ENCODE measurements at places on chromosomes 6 and 20.

- no peak for DNase-seq
Observed at GRCh38 chr6:1916334-1917070, 306.8 kb downstream of the FOXC1 start.

- no peak for DNase-seq
Observed at GRCh38 chr6:82178759-82179112, 68.8 kb downstream of the IBTK start.

- peak; percentile 4 for DNase-seq
Observed at GRCh38 chr20:39112178-39112743, 150.1 kb downstream of the DHX35 start.

- no peak for DNase-seq
Observed at GRCh38 chr6:92364948-92365541, 1054.3 kb downstream of the EPHA7 start.

DNA sequence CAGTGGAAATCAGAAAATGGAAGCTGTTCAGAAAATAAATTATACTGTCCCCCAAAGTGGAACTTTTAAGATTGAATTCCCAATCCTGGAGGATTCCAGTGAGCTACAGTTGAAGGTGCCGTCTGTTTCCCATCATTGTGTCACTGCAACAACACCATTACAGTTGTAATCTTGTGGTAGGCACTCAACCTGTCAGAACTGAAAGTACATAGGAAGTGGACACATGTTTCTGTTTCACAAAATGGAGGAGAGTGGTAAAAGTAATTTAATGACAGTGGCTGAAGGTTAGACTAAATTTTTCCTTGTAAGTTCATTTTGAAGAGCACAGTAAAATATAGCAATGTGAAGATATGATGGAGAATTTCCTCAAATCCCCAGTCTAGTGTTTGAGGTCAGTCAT is 70.0 kb downstream of the CD109 start:
- no peak for DNase-seq

DNA sequence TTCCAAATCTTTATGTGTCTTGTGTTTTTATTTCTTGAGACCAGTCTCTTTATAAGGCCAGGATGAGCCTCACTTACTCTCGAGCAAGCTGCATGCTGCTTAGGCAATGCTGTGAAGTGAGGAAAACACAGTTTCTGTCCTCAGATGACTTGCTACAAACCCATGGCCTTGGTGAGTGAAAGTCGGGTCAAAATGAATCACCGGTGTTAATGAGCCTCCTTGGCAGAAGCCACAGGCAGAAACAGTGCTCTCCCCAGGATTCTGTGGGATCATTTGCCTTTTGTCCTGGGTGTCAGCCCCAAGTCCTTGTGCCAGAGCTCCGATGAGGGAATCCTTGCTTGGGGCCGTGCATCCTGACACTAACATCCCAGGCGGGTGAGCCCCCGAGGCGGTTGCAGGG is 482.5 kb downstream of the QKI start:
- DNase-seq = no peak

- DNase-seq = no peak
Observed at GRCh38 chr6:153058909-153059308, 56.4 kb upstream of the MTRF1L start.

GRCh38 chr20:38729767-38730166 is 5.5 kb downstream of the SLC32A1 start:
- no peak for DNase-seq

DNA sequence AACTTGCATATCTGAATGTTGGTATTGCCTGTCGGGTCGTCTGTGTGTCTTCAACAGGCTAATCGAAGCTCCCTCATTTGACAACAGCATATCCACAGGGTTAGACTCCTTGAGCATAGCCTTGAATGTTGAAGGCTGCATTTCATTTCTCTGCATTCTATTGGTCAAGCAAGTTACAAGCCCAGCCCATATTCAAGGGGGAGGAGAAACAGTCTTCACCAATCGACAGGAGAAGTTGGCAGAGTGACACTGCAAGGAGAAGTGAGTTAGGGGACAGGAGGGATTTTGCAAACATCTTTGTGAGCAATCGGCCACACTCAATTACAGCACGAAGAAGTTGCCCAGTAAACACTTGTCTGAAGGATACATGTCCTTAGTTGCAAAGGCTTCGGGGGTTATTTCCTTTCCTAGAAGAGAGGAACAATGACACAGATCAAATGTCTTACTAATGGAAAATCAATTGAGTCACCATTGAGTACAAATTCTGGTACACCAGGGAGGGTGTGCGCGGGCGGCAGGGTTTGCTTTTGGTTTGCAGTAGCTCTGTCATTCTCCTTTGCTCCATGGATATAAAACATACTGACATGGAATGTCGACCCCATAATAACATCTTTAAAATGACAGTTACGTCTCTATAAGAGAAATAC is 60.6 kb upstream of the NT5E start:
- no peak for DNase-seq

- no peak for DNase-seq
Observed at GRCh38 chr20:46701556-46701955, 7.9 kb upstream of the SLC2A10 start.

GRCh38 chr20:64080813-64081623 is 1.1 kb downstream of the OPRL1 start:
- DNase-seq = no peak

DNA sequence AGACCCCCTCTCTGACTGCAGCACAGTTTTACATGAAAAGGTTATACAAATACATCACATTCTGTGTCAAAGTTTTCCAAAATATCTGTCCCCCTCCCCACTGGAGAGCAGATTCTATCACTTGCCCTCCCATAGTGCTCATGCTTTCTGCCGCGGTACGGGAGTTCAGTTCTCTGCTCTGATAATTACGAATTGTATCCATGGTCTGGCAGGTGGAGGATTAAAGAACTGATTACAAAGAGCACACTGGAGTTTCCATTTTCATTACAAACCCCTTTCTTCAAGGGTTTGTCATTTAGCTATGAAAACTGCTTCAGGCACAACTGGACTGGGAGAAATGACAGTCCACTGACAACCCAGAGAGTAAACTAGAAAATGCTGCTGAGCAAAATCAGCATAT is 166.0 kb downstream of the PDSS2 start:
- DNase-seq = no peak

DNA sequence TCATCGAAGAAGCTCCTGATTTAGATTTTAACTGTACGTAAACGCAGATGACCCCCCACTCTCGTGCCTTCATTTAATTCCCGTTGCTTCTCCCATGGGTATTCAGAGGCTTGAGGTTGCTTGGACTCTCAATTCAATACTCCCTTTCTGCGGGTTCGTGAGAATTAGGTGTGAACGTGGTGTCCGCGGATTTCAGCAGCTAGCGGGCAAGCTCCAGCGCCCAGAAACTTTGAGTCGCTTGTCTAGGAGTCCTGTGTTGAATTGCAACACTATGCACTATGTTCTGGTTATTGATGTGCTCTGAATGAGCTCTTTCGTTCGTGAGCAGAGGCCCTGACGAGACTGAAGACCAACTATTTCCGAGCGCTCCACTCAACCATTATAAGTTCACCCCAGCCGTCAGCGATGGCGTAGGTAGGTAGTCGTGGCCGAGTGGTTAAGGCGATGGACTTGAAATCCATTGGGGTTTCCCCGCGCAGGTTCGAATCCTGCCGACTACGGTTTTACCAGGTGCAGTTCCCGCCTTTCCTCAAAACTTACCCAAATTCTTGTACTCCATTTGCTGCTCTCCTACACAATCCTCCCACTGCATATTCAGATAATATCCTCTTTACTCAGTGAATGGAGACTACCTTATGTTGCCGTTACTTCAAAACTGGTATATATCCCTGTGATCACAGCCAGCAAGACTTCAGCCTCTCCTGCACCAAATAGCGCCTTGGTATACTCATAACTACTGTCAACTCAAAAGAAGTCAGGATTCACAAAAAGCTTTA is 72.6 kb upstream of the ZNF184 start:
- no peak for DNase-seq

Measured in stimulated activated CD4-positive, alpha-beta T cell treated with anti-CD3 and anti-CD28 coated beads, TNF-alpha, amount 100 ng/mL, for 24 hours (primary cell).